Right renal cortex interstitium (tissue), 3 donors: ENCODE measurements at places on chromosomes 7 and 10. TPM values are rescaled to one million over a fixed set of nuclear protein-coding genes. Genes with fewer than 3 reads are reported as not detected.

Gene RADIL
- polyA plus RNA-seq = 1.7 TPM

Gene OR9A2
- polyA plus RNA-seq = not detected

Gene LIPK
- not detected for polyA plus RNA-seq

Gene VCL
- 130 TPM for polyA plus RNA-seq

Gene CCL26
- polyA plus RNA-seq = not detected

Gene OPN1SW
- 1.3 TPM for polyA plus RNA-seq

Gene NEBL
- 95.1 TPM for polyA plus RNA-seq

Gene CABCOCO1
- polyA plus RNA-seq = 3.0 TPM

Gene CFAP43
- polyA plus RNA-seq = 17.5 TPM

Gene HTR5A
- polyA plus RNA-seq = not detected

Gene IL6
- not detected for polyA plus RNA-seq

Gene SLC26A3
- polyA plus RNA-seq = 0.38 TPM

Gene FERD3L
- polyA plus RNA-seq = not detected

Gene CNPY4
- 50.7 TPM for polyA plus RNA-seq

Gene TRIM74
- polyA plus RNA-seq = 0.78 TPM

Gene ZNF117
- polyA plus RNA-seq = 26.7 TPM

Gene TRIM73
- 3.3 TPM for polyA plus RNA-seq

Gene ZNHIT1
- 52.8 TPM for polyA plus RNA-seq

Gene POLR2J3
- 63.2 TPM for polyA plus RNA-seq

Gene CHAT
- polyA plus RNA-seq = not detected

Gene MKI67
- 58.4 TPM for polyA plus RNA-seq

Gene PRRT4
- 0.54 TPM for polyA plus RNA-seq

Gene PPP1R17
- not detected for polyA plus RNA-seq

Gene UCN3
- polyA plus RNA-seq = 2.4 TPM

Gene AGBL3
- 7.6 TPM for polyA plus RNA-seq
